ENCODE measurements at places on chromosomes 1 and 21. TPM values are rescaled to one million over a fixed set of nuclear protein-coding genes. Genes with fewer than 3 reads are reported as not detected.

IGSF8 gene
- total RNA-seq: 30.9 TPM

PRAMEF10 gene
- not detected for total RNA-seq

ADPRS gene
- total RNA-seq: 22.5 TPM

UBL4B gene
- not detected for total RNA-seq

FBXO44 gene
- total RNA-seq: 8.9 TPM

OR10J1 gene
- not detected for total RNA-seq

CFAP45 gene
- total RNA-seq: 1.3 TPM

SLC27A3 gene
- 10.7 TPM for total RNA-seq

PSRC1 gene
- 8.6 TPM for total RNA-seq

GBP3 gene
- total RNA-seq: 9.0 TPM

GBP7 gene
- total RNA-seq: not detected

C1orf74 gene
- total RNA-seq: 2.9 TPM

TRIM17 gene
- 0.12 TPM for total RNA-seq

HCRTR1 gene
- total RNA-seq: 0.26 TPM

CR1L gene
- total RNA-seq: not detected

SFN gene
- not detected for total RNA-seq

GBP5 gene
- total RNA-seq: under 0.01 TPM

AKR7A3 gene
- total RNA-seq: 0.50 TPM

PHLDA3 gene
- 41.2 TPM for total RNA-seq

RAP1GAP gene
- under 0.01 TPM for total RNA-seq

GUCA2B gene
- total RNA-seq: not detected

KCNJ9 gene
- 0.06 TPM for total RNA-seq

PRRX1 gene
- 229 TPM for total RNA-seq

SPRR3 gene
- total RNA-seq: not detected

KRTAP12-2 gene
- total RNA-seq: not detected

MMEL1 gene
- total RNA-seq: 0.75 TPM
